ENCODE measurements at places on chromosomes 2 and 18.

- no peak for DNase-seq
These were observed 67.8 kb downstream of the PTGR3 start for GRCh38 chr18:75141166-75141565.

GRCh38 chr18:22848615-22849014, 84.5 kb upstream of the RBBP8 start:
- peak; percentile 93 for DNase-seq

DNA sequence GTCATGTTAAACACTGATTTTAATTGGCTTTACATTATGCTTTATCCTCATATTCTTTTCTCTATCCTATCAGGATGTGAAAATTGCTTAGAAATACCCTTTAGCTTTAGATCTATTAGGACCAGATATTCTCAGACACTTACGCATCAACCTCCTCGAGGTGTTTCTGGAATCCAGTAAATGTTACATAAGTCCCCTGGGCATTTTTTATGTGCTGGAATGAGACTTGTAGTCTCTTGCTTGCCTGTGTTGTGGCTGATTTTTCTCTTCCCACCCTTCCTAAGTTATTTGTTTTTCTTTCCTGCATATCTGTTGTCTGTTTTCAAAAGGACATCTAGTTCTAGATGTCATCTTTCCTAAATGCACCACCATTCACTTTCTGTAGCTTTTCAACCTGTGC, 197.1 kb downstream of the CCDC85A start:
- no peak for DNase-seq

DNA sequence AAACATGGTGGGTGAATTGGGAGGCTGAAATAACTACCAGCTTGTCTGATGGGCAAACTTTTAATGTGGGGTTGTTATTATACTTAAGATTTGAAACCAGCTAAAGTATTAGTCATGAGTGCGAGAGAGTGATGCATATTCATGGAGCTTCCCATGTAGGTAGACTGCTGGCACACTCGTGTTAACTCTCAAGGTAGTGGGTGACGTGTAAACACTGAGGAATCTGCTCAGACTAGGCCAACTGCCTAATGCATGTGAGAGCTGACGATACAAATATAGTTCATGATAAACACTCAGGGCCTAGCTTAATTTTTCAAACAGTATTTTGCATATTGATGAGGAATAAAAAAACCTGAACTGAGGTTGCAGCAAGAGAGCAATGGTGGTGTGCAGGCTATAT, 1165.7 kb upstream of the PIK3C3 start:
- no peak for DNase-seq

GRCh38 chr18:22678486-22678885, 254.6 kb upstream of the RBBP8 start:
- DNase-seq: no peak
